ENCODE measurements at places on chromosomes 16 and 17.

DNA sequence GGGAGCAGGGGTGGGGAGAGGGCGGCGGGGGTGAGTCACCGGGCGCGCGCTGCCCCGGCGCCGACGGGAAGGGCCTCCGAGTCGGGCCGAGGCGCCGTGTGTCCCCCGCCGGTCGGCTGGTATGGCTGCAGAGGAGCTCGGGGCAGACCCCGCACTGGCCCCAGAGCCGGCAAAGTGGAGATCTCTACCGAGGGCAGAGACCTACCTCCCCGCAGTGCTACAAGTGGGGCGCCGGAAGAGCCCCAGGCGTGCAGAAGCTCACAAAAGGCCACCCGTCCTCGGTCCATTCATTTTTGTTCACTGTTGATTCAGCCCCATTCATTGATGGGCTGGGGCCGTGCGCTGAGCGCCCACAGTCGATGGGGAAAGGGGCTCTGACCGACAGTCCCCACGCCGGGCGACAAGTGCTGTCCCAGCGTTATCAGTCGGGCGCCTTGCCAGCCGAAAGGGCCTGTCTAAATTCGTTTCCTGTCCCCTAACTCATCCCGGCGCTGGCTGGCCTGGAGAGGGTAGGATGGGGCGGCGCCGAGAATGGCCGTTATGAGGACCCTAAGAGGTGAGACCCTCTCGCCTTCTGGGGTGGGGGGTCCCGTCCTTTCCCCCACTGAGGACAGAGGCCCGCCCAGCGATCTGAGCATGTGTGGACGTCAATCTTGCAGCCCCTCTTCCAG, 709 bp upstream of the ENO3 start:
- DNase-seq = no peak

- no peak for DNase-seq
Measured at GRCh38 chr17:352421-353212, at the start of gene RPH3AL. RPH3AL (minus strand) TSS chr17:352807; CDS start chr17:327543, 25,264 bp downstream.

DNA sequence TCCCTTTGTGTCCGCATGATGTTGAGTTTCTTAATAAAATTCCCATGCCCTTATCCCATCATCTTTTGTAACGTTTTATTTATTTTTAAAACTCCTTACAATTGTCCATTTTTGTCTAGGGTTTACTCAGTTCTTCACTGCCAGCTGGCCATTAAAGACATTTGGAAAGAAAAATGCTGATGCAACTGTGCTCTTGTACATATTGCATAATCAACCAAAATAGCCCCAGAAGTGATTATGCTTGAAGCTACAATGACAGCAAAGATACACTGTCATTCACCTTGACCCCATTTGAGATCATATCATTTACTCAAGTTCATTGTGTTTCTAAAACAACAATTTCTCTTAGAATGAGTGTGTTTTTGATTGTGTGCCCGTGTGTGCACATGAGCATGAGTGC, 1074.6 kb upstream of the RBFOX1 start:
- DNase-seq = no peak

DNA sequence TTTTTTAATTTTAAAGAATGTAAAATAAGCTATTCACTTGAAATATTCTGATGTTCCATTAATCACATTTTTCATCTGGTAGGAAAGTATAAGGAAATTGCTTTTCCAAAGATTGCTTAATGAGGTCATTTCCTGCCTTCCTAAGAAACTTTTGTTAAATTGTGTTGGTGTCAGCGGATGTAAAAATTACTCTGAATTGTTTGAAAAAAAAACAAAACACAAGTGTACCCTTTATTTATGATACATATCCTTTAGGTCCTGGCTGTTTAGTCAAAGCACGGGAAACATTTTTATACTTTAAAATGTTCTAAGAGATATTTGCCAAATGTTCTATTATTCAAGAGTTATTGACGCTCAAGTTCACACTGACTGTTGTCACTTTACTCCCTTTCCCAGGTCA, 1357.4 kb upstream of the GOT2 start:
- DNase-seq = no peak

DNA sequence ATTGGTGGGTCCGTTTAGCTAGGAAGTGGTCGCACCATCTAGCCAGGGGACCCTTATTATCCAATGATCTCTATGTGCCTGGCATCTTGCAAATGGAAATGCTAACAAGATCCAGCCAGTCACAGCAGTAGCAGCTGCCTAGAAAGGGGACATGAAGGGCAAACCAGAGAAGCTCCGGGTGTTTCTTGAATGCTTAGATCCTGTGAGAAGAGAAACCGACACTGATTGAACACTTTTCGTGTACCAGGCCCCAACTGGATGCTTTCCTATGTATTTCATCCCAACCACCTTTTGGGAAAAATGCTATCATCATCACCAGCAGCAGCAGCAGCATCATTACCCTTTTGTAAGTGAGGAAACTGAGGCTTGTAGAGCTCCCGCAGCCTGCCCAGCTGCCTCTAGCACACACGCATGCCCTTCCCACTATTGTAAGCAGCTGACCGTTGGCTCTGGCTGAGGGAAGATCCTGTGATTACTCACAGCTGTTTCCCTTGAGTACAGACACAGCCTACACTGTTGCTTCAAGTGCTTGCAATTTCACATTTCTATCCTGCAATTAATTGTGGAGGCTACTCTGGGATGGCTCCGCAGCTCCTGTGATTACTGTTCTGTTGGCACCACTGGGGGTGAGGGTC, 180.7 kb upstream of the CACNG5 start:
- DNase-seq = no peak

DNA sequence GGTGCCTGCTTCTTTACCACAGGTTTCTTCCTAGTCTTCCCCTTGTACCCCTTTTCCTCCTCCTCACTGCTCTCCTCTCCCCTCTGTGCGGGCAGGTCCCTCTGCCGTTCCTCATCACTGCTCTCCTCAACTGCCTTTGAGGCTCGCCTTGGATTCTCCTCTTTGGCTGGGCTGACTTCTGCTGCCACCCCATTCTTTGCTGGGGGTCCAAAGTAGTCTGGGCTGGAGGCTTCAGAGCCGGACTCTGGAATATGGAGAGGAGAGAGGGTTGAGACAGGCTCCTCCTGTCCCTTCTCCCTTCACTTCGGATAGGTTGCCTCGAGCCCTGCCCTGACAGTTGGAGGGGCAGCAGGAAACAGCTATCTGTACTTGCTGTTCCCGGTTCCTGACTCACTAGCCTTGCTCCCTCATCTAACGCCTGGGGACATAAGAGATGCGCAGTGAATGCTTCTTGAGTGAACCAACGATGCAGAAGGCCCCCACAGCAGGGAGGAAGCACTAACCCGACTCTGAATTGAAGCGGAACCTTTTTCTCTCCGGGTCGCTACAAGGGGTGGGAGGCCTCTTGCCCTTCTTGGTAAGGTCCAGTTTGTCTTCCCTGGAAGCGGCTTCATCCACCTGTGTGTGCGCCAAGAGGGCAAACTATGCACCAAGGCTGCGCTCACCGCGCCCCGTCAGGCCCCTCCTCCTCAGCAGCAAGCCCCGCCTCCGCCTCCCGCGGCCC, 655 bp downstream of the HIRIP3 start:
- DNase-seq = no peak

DNA sequence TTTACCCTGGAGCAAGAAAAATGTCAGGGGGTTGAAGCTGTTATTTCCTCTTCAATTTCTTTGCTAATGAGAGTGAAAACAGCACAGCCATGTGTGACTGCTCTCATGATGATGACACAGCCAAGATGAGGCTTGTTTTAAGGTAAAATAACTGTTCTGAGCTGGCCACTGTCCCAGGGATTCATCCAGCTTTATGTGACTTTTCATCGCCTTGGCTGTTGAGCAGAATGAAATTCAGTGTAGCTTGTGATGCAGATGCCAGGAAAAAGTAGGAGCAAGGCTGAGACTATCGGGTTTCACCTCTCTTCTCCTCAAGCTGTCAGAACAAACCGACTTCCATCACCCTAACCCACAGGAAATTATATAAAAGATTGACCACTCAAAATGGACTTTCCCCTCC, 361.8 kb upstream of the CDH5 start:
- no peak for DNase-seq

DNA sequence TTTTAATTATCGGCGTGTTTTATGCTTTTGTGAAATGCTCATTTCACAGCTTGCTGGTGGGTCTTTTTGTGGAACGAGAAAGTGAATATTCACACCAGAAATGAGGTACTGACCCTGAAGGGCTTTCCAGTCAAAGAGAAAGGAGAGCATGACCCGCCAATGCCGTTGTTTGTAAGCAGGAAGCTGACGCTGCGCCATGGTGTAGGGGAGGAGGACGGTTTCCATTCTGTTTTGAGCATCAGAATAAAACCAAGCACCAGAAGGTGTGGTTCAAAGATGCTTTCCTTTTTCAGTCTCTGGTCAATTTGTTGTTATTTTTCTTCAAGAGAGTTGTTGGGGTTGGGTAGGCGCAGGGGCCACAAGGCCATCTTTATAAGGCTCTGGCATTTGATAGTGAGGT, 669.3 kb downstream of the WWOX start:
- no peak for DNase-seq
